ACHN (cell line): ENCODE measurements at places on chromosomes 12 and 14.

GRCh38 chr12:108665608-108666202 lies 32.0 kb upstream of the SELPLG start:
- DNase-seq, result no peak

GRCh38 chr14:102927878-102928411 lies 5.5 kb downstream of the AMN start:
- DNase-seq, result no peak

GRCh38 chr12:60174941-60175340 lies 579.1 kb downstream of the SLC16A7 start:
- no peak for DNase-seq

- no peak for DNase-seq
These were observed 136.8 kb downstream of the TPH2 start for GRCh38 chr12:72075401-72075800.
